HL-60 (cell line): ENCODE measurements at places on chromosomes 1 and 21.

DNA sequence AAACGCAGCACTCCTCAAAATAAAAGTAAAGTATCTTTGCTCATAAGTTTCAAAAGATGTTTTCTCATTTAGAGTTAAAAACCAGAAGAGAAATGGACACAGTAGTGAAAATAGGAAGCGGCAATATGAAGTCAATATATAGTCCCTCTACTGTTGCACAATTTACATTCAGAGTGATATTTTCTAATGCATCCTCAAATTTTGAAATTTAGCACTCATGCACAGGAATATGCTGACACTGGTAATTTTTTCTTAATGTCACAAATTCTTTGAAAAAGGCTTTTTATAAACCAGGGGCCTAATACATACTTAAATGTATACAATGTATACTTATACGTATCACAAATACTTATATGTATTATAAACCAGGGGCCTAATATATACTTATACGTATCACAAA lies 19.5 kb downstream of the ST7L start:
- DNase-seq: no peak

DNA sequence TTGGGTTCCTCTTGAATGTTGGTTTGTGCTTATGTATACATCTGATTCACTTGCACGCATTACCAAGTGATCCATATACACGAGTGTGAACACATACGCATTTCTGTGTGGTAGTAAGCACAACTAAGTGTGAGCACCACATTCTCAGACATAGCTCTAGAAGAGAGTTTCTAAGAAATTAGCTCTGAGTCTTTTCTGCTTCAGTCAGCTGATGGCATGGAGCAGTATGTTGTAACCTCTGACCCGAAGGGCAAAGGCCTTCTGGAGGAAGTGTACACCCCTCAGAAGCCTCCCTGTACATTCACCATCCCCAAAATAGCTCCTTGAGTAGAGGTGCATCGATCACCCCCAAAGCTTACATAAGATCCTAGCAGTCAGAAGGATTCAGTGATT lies 183.7 kb downstream of the KIF26B start:
- peak; percentile 1 for DNase-seq

DNA sequence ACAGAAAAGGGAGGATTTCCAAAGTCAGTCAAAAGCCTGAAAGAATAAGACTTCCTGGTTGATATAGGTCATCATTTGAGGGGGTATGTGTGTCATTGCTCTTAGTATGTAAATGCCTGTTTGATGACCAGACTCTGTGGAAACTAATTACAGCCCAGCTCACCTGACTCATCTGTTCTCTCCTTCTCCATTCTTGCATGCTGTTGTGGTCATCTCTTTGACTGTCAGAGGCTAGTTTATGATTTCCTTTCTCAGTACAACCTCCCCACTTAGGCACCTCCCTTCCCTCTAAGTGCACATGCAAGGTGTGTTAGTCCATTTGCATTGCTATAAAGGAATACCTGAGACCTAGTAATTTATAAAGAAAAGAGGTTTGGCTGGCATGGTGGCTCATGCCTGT lies 2.4 kb upstream of the C1orf116 start:
- DNase-seq: no peak

DNA sequence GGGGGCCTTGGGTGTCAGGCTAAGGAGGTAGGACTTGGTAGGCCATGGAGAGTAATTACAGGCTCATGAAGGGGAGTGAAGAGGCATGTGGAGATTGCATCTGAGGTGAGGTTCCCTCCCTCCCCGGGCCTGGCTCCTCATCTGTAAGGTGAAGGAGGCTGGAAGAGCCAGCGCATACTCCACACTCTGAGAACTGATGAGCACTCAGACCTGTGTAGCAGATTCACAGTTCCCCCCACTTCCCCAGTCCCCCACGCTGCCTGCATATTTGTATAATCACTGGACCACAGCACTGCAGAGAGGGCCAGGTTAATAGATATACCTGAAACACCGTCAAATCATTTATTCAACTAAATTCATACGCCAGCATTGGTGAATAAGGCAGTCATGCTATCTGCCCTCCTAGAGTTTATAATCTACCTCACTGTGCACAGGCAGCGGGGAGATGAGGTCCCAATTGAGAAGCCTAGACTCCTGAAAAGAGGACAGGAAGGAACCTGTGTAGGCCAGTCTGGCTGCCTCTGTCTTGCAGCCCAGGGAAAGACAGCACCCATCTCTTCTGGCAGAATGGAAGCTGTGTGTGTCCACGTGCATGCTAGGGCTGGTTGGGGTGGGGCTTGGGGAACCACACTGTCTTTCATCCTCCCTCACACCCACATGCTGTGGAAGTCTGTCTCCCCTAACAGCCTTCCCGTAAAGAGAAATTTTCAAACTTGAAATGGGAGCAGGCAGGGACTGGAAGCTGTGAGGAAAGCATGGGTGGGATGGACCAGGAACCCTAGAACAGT lies 110.6 kb upstream of the ATP1A1 start:
- no peak for DNase-seq

- DNase-seq: no peak
Observed at GRCh38 chr21:38619992-38620479, 121.8 kb upstream of the ERG start.

DNA sequence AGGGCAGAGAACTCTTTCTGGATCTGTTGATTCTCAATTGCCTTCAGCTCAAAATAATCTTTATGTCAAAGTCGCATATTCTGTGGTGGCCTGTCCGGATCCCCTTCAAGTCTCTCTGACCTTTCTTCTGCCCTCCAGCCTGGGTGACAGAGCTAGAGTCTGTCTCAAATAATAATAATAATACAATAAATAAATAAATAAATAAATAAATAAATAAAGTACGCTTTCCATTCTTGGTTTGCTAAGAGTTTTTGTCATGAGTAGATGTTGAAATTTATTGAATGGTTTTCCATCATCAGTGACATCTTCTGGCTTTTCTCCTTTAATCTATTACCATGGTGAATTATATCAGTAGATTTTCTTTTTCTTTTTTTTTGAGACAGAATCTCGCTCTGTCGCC lies 30.7 kb downstream of the ERRFI1 start:
- no peak for DNase-seq

DNA sequence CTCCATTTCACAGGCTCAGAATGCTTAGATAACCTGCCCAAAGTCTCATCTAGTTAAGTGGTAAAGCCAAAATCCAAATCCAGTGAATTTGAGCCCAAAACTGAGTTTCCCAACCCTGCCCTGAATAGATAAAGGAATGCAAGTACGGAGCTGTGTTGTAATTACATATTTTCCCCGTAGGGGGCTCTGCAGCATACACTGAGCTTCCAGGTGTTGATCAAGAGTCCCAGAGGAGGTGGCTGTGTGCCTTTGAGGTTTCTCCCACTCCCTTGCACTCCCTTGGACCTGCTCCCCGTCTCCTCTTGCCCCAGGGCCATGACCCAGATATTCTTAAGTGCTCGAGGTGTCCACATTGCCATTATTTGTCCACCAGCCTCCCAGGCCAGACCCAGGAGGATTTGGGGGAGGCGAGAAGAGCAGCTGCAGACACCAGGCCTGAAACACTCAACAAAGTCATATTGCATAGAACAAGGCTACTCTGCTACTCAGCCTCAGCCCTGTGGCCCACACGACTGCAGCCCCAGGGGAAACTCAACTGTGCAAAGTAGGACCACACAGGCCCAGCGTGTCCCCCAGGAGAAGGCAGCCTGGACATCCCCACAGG lies 18.4 kb upstream of the LY9 start:
- no peak for DNase-seq

- DNase-seq: peak; percentile 18
Observed at GRCh38 chr1:9589144-9589718, 520 bp downstream of the TMEM201 start.

DNA sequence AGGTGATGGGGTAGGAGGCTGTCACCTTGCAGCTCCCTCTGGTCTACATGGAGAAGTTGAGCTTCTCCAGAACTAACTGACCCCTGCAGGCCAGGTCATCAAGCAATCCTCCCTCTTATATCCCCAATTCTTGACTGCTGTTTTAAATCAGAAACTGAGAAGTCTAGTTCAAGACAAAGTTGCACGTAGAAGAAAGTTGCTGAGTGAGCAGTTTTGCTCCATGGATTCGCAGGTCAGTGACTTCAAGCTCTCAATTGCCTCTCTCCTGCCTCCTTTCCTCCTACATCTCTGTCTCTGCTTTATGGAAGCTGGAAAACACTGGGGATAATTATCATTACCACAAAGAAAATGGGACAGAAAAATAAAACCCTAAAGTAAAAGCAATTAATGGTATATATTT lies 32.8 kb upstream of the GBP5 start:
- DNase-seq: no peak

DNA sequence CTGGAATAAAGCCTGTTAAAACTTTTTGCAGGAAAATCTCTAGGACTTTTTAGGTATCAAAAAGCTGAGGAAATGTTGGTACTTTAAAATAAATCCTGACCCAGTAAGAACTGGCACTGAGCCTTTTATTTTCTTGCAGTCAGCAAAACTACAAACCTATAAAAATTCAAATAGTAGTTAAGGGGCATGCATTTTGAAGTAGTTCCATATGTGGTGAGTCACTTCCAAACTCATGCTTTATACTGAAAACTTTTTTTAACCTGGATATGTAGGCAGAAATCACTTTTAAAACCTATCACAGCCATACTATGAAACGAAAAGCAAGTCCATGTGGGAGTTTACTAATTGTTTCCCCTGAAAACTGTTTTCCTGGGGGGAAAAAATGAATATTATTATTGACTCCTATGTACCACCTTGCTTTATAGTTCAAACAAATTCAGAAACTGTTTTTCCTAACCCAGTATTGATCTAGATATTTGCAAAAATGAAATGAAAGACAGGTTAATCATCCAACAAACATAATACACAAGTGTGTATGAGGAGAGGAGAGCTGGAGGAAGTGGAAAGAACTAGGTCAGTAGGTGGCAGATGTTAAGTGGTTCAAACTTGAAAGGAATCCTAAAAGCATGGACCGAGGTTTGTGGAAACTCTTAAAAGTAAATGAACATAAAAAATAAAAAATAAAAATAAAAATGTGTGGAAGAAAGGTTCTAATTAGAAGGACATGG lies 30.5 kb downstream of the NRIP1 start:
- no peak for DNase-seq

DNA sequence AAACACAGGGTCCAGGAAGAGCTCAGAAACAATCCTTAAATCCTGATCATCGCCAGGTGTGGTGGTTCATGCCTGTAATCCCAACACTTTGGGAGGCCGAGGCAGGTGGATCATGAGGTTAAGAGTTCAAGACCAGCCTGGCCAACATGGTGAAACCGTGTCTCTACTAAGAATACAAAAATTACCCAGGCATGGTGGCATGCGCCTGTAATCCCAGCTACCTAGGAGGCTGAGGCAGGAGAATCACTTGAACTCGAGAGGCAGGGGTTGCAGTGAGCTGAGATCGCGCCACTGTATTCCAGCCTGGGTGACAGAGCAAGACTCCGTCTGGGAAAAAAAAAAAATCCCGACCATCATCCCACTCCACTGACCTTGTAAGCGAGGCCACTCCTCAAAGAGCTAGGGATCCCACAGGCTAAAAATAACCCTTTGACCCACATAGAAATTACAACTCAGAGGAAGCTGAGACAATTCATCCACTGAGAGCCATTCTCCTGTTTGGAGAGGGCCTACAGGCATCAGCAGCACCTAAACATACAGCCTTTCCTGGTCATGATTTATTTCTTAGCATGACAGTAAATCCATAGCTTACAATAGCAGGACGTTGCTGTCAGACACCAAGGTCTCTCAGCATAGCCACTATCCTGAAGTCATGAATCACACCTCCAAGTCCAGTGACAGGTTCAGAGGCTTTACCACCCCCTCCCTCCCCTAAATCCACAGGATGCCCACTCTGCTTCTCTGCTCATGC lies 66.7 kb downstream of the TGFBR3 start:
- no peak for DNase-seq

DNA sequence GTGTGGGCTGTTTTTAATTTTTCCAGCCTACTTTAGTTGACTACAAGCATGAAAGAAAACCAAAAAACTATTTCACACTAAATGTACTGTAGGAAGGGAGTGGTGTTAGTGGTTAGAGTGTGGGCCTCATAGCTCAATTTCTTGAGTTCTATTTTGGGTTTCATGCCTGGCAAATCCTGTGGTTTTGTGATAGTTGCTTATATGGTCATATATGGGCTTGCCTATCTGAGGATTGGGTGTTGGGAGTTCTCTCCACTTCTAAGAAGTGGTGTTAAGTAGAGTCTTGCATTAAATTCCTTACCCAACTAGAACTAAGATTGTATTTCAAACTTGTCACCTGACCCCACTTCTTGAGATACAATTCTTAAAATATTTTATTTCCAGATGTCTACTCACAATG lies 37.8 kb upstream of the COL11A1 start:
- no peak for DNase-seq

- DNase-seq: no peak
Observed at GRCh38 chr1:208111646-208112190, 132.5 kb downstream of the PLXNA2 start.

DNA sequence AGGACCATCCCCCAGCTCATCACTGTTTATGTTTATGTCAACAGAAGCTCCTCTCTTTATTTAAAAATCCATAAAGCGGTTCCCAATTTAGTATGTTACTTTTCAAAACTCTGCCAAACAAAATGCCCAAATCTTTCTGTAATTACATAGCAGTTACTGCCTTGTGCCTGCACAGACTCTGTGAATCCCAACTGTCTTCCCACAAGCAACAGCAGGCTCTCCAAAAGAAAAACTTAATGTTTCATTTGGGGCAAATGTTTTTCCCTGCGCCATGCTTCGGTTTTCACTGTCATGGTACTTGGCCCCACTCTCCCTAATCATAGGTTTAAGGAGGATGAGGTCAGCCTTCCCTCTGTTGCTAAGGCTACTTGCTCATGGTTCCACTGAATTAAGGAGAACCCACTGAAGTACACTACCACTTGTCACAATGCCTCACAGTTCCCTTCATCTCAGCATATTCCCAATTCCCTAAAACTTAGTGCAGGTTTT lies 4.6 kb downstream of the COLGALT2 start:
- no peak for DNase-seq

- no peak for DNase-seq
Observed at GRCh38 chr1:33439662-33440061, 8.8 kb upstream of the PHC2 start.

- no peak for DNase-seq
Observed at GRCh38 chr1:67632356-67632755, 52.6 kb upstream of the GADD45A start.

DNA sequence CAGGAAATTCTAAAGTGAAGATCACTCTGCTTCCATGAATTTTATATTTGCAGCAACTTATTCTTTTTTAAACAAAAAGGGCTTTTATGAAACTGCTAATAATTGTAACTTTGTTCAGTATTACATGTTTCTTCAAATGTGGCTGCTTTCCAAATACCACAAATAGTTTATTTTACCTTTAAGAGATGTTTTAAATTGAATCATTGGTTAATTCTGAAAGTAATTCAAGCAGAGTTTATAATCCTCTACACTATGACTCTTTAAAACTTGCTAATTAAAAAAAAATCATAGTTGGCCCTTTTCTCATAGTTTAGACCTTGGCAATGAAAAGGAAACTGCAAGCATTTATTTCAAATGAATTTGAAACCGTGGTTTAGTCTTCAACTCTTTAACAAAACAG lies 59.6 kb downstream of the SDCCAG8 start:
- no peak for DNase-seq
